ENCODE measurements at places on chromosomes 6 and 20.

GRCh38 chr20:20017844-20018185 lies 653 bp downstream of the NAA20 start:
- DNase-seq = no peak

GRCh38 chr6:3764516-3765335 lies 13.2 kb upstream of the PXDC1 start:
- DNase-seq = no peak

GRCh38 chr6:115612796-115613479 lies 447.8 kb downstream of the FRK start:
- no peak for DNase-seq

GRCh38 chr6:37698264-37699137 lies 818 bp upstream of the MDGA1 start:
- no peak for DNase-seq

GRCh38 chr20:17315407-17316231 lies 88.8 kb downstream of the PCSK2 start:
- no peak for DNase-seq

DNA sequence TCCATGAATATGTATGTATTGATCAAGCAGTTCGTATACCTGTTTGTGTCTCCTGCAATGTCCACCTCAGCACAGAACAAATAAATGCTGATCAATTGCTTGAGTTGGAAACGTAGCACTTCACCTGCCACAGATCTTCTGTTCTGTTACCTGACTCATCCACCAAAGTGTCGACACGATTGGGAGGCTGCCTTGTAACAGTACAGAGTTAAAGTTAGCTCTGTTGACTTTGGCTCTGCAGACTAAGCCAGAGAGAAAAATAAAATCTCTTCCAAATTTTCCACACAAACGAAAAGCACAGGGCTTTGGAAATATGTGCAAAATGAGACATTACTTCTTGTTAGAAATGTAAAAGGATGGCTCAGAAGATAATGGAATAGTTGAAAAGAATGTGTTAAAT lies 245.4 kb downstream of the NRN1 start:
- DNase-seq = no peak

DNA sequence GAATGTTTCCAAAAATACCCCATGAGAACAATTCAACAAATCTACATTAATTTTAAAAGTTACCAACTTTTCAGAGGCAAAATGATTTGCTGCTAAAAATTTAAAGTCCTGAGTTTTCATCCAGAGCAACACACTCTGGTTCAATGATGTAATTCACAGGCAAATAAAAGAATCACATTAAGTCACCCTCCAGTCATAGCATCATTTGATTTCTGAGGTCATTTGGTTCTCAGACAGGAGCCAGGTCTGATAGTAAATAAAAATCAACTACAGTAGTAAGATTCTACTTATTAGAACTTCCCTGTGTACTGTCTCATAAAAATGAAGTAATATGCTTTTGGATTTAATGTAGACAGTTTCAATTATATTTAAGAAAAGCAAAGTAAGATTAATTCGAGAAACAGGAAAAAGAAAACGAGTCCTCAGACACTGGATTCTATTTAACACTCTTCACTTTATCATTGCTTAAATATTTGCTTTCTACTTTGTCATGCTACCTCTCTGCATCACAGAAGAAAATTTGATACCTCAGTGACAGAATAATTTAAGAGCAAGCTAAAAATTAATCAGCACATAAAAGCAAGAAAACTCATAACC lies 25.8 kb downstream of the MAP7 start:
- DNase-seq = no peak

GRCh38 chr20:15618912-15619311 lies 954.3 kb downstream of the KIF16B start:
- no peak for DNase-seq

DNA sequence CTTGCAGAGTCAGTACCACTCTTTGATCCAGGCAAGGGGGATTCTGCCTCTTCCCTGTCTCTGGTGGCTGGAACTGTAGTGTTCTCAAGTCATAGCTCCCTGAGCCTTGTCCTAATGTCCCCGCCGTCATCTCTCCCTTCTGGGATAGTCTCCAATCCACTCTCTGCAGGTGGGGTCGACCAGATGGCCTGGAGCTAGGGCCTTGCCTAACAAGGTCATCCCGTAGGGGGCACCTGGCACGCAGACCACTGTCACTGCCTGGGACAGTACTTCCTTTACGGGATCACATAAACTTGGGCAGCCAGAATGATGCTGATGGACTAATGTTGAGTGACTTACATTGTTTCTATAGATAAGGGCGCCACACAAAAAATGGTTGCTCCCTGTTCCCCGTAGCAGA lies 118.9 kb upstream of the SLC22A23 start:
- DNase-seq = no peak

- no peak for DNase-seq
Measured at GRCh38 chr6:43009124-43009523, 4.6 kb downstream of the MEA1 start.

DNA sequence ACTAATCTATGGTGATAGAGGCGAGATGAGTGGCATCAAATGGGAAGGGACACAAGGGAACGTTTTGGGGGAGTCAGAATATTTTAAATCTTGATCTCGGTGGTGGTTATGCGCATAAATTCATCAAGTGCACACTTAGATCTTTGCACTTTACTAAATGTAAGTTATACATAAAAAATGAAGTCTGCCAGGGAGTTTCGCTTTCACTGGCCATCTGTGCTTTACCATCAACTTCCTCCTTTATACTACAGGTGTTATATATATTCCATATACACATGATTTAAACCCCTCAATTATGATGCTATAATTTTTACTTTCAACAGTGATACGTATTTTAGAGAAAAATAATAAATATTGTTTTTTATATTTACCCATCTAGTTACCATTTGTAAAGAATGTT lies 97.6 kb upstream of the AKIRIN2 start:
- no peak for DNase-seq

DNA sequence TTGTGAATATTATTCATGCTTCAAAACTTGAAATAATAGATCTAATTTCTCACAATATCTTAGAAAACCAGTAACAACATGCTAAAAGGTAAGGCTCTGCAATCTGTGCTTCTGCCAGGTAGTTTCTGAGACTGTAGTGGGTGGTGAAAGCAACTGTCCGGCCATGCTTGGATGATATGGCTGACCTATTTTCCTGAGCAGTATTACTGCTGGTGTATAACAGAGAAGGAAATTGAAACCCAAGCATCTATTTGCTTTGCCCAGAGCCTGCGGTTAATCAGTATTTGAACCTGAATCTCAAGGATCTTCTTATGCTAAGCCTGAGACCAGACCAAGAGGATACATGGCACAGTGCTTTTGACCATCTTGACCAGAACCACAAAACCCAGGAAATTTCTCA lies 563.8 kb downstream of the COL12A1 start:
- DNase-seq = no peak

GRCh38 chr20:33666293-33667244 lies at the start of gene ACTL10:
Gene ACTL10 (plus strand): TSS chr20:33666943. CDS start chr20:33667498, 555 bp downstream.
- peak; percentile 71 for DNase-seq

- DNase-seq = no peak
Measured at GRCh38 chr6:134623401-134623800, 305.5 kb upstream of the SGK1 start.

- DNase-seq = peak; percentile 33
Measured at GRCh38 chr6:106163446-106163965, 77.4 kb downstream of the PRDM1 start.

- no peak for DNase-seq
Measured at GRCh38 chr6:138241934-138242333, 23.6 kb upstream of the PBOV1 start.

GRCh38 chr6:156865019-156865629 lies 87.9 kb downstream of the ARID1B start:
- DNase-seq = no peak

DNA sequence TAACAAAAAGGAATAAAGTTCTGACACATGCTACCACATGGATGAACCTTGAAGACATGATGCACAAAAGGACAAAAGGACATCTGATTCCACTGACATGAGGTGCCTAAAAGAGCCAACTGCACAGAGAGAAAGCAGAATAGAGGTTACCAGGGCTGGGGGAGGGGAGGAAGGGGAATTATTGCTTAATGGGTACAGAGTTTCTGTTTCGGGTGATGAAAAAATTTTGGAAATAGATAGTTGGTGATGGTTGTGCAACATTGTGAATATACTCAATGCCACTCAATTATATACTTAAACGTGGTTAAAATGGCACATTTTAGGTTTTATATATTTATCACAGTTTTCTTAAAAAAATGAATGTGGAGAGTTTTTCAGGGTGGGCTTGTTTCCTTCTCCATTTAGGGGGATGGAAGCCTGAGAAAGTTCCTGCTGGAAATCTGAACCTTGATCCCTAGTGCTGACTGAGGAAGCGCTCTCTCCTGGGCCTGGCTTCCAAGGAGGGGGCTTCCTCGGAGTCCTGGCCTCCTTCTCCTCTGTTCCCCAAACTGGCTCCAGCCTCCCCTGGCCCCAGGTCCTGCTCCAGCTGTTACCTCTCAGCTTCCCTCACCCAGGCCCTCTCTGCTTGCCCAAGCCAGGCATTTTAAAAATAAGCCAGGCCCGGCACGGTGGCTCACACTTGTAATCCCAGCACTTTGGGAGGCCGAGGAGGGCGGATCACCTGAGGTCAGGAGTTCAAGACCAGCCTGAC lies 79.2 kb downstream of the NOL4L start:
- no peak for DNase-seq

GRCh38 chr6:6751266-6751596 lies 162.7 kb downstream of the LY86 start:
- DNase-seq = no peak

DNA sequence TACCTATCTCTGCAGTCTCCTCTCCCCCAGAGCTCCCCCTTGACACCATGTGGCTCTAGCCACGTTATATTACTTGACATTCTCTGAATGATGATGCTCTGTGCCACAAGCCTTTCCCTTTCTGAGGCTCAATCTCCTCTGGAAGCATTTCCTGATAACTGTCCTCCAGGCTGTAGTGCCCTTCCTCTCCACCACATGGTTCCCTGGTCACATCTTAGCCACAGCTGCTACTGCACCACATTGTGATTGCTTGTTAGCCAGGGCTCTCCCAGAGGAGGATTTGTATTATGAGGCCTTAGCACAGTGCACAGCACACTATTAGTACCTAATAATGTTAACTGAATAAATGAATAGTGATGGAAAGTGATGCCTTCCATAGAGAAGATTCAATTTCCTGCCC lies 63.9 kb upstream of the RCAN2 start:
- no peak for DNase-seq

DNA sequence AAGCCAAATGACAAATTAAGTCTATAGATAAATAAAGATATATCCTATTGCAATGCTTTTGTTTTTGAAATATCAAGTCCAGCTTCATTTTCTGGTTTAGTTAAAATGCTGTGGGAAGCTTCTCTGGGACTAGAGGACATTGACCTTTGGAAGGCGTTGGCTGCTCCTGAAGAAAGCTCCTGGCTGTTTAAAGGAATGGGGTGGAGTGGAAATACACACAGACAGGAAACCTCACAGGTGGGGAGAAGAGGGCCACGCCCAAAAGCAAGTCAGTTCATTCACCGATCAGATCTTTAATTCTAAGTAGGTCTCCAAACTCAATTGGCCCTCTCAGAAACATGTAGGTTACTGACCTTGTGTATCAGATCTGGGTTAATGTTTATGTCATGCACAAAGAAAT lies 59.6 kb downstream of the SPTLC3 start:
- no peak for DNase-seq

DNA sequence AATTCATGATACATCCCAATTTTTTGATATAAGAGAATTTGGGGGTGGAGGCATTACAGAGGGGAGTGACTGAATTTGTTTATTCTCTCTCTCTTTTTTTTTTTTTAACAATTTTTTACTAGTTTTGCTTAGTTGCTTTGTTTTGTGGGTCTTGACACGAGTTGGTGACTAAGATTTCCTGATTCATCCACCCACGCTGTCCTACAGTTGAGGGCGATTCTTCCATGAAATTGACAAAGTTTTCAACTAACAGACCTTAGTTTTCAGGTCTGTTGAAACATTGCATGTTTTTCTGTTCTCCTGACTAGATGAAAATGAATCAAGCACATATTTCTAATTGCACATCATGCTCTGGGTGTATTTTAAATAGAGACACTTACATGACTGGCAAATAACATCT lies 613.8 kb downstream of the TFAP2B start:
- no peak for DNase-seq

- no peak for DNase-seq
Measured at GRCh38 chr6:166752928-166753721, 126.1 kb upstream of the RPS6KA2 start.

DNA sequence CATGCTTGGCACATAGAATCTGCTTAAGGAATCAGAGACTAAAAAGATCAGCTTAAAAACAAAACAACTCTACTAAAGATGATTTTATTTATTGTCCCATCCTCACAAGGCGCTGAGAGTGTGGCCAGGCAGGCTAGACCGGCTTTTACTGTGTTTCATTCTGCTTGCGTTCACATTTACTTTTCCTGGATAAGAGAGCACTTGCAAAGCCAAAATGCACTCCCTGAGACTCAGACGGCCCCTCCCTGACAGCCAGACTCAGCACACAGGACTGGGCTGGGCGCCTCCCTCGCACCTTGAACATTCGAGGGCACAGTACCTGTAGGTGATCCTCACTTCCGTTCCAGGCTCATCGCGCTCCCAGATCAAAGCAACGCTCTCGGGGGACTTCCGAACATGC lies 10.2 kb downstream of the ACSS1 start:
- no peak for DNase-seq
